ENCODE measurements at places on chromosomes 7 and 10.

- DNase-seq, result no peak
Observed at GRCh38 chr10:79289801-79290200, 57.5 kb upstream of the PPIF start.

DNA sequence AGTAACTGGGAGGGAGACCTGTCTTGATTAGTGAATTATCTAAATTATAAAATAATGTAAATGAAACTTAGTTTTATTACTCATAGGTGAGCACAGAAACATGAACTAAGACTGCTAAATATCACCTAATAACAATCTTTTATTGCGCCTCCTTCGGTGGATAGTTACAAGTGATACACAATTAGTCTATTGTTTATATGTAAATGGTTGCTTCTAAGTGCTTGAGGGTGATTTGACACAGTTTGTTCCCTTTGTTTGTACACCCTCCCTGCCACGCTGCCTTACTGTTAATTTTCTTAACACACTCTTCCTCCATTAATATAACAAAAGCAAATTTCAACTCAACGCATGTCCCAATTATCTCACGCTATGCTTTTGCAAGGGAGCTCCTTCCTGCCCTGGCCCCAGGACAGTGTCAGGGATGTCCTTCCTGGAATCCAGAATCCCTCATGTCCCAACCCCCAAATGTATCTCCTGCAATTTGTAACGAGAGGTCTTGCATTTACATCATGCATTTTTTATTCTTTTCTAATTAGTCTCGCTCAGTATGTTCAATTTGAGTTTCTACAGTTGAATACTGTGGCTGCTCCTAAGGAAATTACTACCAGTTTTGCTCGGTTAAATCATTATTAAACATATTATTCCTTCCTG is 4.2 kb downstream of the NPSR1 start:
- DNase-seq, result no peak

DNA sequence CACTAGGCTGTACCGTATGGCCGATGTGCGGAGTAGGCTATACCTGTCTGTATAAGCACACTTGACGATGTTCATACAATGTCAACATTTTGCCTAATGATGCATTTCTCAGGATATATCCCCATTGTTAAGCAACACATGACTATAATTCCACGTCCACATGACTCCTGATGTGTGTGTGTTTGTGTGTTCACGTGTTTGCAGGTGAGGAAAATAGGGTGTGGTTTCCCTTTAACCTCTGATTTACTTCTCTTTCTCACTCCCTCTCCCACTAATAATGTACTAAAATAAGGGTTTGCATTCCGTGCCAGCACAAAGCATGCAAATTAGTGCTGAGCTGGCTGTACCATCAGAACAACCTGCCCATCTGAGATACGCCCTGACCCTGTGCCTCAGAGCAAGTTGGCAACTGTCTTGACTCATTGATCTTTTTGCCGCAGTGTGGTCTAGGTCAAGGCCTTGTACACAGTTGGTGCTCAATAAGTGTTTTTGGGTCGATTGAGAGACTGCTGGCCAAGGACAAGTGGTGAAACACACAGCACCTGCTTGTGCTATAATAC is 64.6 kb upstream of the DOCK1 start:
- no peak for DNase-seq

GRCh38 chr7:101357433-101357832 is 5.2 kb upstream of the COL26A1 start:
- DNase-seq, result no peak

DNA sequence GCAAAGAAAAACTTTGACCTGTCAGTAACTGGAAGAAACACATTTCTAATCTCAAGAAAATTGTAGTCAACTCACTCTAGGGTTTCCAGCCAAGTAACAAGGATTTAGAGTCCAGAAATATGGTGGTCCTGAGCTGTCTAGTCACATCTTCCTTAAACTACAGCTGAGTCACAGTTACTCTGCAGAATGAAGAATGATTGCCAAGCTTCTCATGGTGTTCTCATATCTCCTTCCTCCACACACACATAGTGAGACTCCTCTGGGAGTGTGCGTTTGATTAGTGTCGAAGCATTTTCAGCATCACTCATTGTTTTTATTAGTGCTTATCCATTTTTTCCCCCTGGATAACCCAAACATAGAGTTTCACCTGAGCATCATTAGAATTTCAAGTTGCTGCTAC is 93.1 kb upstream of the CXCL12 start:
- no peak for DNase-seq

GRCh38 chr7:158121441-158122045 is 466.1 kb downstream of the PTPRN2 start:
- DNase-seq, result no peak

GRCh38 chr7:112160130-112160770 is 45.9 kb downstream of the DOCK4 start:
- DNase-seq, result no peak

GRCh38 chr10:31707093-31708039 is 221.3 kb downstream of the ARHGAP12 start:
- DNase-seq, result no peak

GRCh38 chr7:104980841-104981671 is 32.9 kb upstream of the KMT2E start:
- peak; percentile 72 for DNase-seq

DNA sequence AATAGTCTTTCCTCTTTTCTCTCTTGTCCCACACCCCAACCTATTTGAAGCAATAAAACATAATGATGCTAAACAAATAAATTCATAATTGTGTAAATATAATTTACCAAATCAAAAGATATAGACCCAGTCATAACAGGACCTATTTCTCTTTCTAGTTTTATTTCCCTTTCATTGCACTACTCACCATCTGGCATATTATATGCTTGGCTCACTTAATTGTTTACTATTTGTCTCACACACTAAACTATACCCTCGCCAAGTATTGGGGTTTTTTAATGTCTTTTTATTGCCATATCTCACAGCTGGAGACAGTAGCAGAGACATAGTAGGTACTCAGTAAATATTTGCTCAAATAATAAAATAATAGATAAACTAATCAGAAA is 597.5 kb upstream of the PCDH15 start:
- DNase-seq, result no peak

- no peak for DNase-seq
Observed at GRCh38 chr10:133049639-133050038, 38.1 kb upstream of the ADGRA1 start.

GRCh38 chr10:61779950-61780659 is 117.4 kb downstream of the CABCOCO1 start:
- DNase-seq, result no peak

DNA sequence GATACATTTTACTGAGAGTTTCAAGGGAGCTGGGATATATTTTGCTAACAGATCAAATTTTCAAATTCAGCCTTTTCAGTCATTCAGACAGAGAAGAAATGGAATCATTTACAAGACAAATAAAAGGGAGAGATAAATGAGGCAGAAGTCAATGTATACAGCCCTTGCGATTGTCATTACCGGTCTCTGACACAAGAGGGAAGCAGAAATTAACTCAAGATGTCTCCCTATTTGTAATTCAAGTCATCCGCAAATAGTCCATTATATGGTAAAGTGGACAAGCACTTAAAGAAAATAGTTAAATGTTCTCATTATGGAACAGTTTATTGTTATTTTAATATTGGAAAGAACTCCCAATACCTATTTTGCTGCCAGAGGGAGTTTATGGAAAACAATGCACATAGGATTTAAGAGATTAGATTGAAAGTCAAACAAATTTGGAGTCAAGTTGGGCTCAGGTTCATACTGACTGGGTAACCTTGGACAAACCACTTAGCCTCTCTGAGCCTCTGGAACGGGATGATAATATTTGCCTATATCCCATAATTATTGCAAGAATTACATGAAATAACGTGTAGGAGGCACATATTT is 89.3 kb upstream of the PRKCQ start:
- no peak for DNase-seq

- no peak for DNase-seq
Observed at GRCh38 chr10:84517554-84517953, 189.2 kb downstream of the CCSER2 start.

- no peak for DNase-seq
Observed at GRCh38 chr10:125911145-125911544, 14.8 kb downstream of the FANK1 start.

DNA sequence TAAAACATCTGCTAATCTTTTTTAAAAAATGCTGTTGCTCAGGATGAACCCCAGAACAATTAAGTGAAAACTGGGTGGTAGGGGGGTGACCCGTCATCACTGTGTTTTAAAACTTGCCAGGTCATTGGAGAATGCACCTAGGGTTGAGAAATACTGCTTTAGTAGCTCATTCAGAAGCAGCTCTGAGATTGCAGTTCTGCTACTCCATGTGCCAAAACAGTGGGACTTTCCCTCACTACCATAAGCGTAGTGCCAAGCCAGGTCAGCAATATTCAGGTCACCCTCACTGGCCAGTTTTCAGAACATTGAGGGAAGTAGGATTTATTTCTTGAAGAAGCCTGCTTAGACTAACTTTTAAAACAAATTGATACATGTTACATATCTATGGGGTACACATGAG is 5.2 kb downstream of the STEAP2 start:
- no peak for DNase-seq

- DNase-seq, result no peak
Observed at GRCh38 chr7:20158684-20159083, 58.5 kb downstream of the MACC1 start.

DNA sequence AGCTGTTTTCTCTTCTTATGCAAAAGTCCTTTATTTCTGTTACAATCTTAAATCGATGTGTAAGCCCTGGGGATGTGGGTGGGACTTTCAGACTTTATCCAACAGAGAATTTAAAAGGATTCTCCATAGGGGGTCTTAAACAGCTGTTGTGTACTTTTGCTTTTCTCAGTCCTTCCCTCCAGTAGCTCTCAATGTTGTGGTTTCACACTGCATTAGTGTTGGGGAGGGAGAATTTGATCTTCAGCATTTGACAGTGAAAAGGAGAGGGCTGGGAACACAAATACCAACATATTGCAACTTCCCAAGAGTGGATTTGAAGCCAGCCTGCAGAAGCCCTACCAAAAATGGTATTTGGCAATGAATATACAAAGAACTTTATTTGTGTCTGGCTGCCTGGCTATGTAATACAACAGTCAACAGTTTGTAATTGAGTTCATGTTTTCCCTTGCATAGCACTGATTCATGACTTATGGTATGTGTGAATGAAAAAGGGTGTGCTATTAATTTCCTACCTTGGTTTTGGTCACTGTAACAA is 80.1 kb upstream of the CAPZA2 start:
- DNase-seq, result no peak

GRCh38 chr10:22631185-22631584 is 83.2 kb downstream of the PIP4K2A start:
- no peak for DNase-seq

DNA sequence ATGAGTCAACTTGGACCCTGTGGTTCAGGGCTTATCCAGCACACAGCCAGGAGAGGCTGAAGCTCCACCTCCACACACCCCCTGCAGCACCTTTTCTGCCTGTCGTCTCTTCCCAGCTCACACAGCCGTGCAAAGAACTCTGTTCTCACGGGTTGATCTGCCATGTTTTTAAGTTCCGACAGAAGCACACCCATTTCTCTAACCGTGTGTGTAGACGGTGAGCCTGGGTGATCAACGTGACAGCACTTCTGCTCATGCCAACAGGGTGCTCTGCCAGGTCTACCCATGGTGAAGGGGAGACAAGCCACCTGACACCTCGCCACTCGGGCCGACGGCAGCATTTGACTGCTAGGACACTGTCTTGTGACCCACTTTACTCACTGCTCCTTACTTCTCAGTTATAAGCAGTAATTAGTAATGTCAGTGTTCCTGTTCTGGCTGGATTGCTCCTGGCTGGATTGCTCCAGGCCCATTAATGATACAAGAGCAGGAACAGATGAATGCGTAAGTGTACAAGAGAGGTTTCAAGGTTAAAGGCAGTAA is 90.5 kb downstream of the RNF216 start:
- DNase-seq, result no peak

- no peak for DNase-seq
Observed at GRCh38 chr7:5217396-5217795, 27.4 kb downstream of the WIPI2 start.

DNA sequence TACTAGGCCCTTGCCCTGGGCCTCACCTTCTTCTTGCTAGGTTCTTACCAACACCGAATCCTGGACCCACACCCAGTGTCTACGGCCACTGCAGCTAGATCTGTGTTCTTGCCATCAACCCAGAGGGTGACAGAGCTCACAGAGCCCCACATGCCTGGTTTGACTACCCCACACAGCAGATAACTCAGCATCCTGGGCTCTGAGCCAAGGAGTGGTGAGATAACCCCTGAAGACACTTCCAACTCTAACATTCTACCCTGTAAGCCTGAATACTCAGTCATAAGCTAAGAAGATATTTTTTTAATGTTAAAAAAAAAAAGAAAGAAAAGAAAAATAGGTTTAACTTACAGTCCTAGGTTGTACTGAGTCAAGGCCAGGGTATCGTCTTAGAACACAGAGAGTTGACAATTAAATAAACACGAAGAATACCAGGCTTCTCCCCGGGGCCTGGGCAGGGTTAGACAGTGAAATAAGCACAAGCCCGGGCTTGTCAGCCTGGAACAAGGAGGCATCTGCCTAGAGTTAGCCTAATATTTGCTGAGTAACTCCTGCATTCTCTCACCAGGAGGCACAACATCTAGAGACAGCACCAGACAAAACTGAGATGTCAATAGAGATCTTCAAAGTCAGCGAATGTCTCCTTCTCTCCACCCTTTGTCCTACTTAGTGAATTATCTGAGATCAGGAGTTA is 556.5 kb upstream of the LRRN3 start:
- no peak for DNase-seq

GRCh38 chr10:111874576-111874975 is 309.0 kb downstream of the GPAM start:
- DNase-seq, result no peak

DNA sequence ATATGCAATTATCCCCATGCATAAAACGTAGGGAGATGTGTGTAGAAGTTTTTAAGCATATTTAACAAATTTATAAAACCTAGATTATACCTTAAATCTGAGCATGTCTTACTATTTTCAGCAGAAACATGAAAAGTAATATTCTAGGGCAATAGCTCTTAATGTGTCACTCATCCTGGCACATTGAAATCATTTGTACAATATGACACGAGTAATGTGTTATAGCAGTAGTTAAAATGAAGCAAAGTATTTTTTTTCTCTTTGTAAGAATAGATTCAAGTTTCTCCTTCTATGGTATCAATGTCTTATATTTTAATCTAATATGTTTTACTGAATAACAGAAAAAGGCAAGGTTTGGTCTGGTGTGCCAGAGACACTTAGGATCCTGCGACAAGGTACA is 274.9 kb upstream of the PLXDC2 start:
- DNase-seq, result no peak

- no peak for DNase-seq
Observed at GRCh38 chr7:157730614-157731013, 393.8 kb downstream of the DNAJB6 start.

- no peak for DNase-seq
Observed at GRCh38 chr7:141209454-141209853, 135.6 kb downstream of the TMEM178B start.

DNA sequence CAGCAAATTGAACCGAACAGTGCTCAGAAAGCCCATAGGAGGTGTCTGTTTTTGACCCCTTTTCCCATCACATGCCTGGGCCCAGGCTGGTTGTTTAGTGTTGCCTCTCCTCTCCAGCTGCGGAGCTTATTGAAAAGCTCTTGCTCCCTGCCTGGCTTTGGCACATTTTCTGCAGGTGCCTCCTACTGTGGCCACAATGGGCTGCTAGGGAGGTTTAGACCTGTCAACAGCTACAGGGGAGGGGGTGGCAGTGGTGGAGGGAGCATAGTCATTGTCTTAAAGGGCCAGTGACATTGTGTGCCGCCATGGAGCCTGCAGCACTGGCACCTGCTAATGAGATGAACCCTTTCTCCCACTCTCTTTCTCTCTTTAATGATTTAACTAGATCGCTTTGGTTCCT is 13.2 kb upstream of the ENO4 start:
- no peak for DNase-seq

- DNase-seq, result no peak
Observed at GRCh38 chr10:98252464-98252863, 15.5 kb downstream of the LOXL4 start.

GRCh38 chr7:26618449-26618848 is 245.9 kb downstream of the SKAP2 start:
- no peak for DNase-seq
